ENCODE measurements at places on chromosomes 6 and 20.

- no peak for DNase-seq
These were observed 23.7 kb upstream of the PDE10A start for GRCh38 chr6:165686596-165687365.

DNA sequence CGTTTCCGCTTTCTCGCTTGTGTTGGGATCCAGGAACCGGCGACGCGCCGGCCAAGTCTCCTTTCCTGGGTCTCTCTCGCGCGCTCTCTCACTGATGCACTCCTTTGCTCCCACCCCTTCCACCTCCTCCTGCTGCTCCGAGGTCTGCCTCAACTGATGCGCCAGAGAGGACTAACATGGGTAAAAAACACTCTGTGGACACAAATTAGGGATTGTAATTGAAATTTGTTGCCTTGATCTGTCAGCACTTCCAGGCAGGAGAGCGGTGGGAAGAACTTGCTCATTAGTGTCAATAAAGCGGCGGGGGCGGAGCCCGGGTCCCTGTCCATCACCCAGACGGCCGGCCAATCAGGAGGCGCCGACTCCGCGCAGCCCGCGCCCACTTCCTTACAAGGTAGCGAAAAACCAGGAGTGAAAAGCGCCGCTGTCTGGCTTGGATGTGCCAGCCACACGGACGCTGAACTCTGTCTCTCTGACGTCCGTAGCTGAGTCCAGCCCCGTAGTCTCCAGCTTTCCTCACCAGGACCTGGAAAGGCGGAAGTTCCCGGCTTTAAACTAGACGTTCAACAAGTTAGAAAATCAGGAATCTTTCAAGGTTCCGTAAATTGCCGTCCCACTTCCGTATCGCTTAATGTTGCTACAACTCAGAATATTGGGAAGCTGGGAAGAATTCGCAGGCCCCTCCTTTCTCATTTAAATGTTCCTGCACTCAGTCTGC is at the start of gene TBX18:
Gene TBX18 (minus strand): TSS at position 267 of the 718 bp plus-strand sequence. CDS start 417 bp downstream, outside the sequence.
- DNase-seq: peak; percentile 42

GRCh38 chr6:32974016-32974333 is 5.6 kb downstream of the BRD2 start:
- peak; percentile 18 for DNase-seq

GRCh38 chr6:90425161-90425641 is 128.6 kb upstream of the BACH2 start:
- DNase-seq: no peak

DNA sequence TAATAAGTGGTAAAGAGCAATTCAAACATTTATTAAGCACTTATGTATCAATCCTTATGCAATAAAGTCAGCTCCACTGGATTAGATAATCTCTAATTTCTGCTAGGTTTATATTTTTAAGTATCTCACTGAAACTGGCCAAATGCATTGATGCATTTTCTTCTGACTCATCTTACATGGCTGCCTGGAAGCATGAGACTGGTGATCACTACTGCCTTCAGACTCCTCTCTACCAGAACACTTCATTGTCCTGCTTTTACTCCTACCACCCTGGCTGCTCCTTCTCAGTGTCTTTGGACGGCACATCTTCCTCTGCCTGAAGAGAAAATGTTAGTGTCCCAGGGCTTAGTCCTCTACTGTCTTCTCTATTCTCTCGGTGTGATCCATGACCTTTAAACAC is 7.4 kb downstream of the CEP85L start:
- DNase-seq: no peak

DNA sequence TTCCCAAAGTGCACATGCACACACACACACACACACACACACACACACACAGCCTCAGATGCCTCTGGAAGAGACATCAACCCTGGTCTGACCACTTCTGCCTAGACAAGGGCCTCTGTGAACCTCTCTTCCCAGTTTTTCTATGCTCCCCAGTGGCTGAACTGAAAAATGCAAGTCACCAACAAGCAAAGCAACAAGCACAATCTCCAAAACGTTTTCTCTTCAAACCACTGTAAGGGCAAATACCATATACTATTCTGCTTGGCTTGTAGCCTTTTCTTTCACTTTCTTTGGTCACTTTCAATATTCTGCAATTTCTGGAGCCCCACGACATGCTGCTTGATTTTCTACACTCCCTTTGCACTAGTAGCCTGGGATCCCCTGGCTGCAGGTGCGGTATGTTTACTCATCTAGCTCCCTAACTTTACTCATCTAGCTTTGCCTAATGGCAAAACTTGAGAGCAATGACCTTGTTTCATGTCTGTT is 121.4 kb upstream of the DST start:
- no peak for DNase-seq

DNA sequence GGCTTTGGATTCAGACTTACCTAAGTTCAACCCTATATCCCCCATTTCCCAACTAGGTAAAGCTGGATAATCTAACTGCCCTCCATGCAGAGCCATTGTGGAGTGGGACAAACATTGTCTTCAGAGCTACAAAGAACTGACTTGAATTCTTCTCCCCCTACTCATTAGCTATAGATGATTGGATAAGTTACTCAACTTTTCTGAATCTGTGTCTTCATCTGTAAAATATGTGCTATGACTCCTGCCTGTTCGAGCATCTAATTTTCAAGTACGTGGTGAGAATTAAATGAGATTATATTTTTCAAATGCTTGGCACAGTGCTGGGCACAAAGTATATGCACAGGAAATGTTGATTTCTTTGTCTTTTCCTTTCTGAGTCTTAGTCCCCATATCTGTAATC is 240.3 kb upstream of the TCF21 start:
- no peak for DNase-seq

DNA sequence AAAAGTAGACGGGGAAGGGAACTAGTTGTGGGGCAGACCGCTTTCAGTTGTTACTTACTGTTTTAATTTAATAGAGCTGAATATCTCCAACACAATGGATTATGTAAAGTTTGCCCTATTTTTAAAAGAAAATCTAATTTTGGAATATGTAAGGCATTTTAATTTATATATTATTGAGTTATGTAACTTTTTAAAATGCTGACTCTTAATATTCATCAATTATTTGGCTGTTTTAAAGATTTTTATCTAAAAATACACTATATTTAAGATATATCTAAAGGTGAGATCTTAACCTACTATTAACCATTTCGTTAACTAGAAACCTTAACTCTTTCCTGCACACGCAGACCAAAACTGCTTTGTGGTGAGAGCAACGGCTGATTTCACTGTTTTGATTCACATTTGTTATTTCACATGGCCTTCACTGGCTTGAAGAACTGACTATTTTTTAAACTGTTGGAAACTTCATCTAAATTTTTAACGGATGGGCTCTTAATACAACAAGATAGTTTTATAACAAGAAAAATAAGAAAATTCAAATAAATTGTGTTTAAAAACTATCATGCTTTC is 87.9 kb downstream of the HUS1B start:
- no peak for DNase-seq

- DNase-seq: no peak
These were observed 8.3 kb upstream of the TIAM2 start for GRCh38 chr6:154986787-154987235.

DNA sequence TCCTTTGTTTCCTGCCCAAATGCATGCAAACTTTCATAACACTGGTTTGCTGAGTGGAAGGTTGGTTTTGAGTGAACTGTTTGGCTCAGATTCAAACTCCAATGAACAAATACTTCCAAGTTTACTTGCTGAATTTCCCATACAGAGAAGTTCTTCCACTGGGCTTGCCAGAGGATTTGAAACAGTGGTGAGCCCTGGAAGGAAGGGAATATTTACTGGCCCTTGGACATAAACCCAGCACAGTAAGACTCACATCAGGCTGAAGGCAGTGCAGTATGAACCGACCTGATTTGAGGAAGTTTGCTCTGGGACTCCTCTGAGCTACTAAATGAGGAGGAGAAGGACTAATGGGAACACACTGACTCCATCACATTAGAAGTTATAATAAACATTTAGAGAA is 3.8 kb downstream of the TRAF3IP2 start:
- no peak for DNase-seq

- DNase-seq: no peak
These were observed 216.1 kb downstream of the COL9A1 start for GRCh38 chr6:70086806-70087205.

GRCh38 chr6:150266963-150267685 is 101.7 kb upstream of the IYD start:
- DNase-seq: no peak

DNA sequence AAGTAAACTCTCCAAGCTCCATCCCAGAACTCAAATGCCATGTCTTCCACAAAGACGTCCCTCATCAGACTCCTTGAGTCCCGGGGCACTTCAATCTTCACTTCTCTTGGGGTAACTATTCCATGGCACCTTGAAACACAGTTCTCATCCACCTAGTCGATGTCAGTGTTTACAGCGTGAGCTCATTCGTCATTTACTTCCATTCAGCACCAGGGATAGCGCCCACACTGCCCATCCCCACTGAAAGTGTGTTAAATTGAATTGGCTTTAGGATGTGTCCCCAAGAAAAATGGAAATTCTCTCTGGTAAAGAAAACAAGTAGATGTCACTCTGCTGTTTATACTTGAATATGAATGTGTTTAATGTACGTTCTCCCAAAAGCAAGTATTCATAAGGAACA is 31.3 kb downstream of the KCNK15 start:
- DNase-seq: no peak

DNA sequence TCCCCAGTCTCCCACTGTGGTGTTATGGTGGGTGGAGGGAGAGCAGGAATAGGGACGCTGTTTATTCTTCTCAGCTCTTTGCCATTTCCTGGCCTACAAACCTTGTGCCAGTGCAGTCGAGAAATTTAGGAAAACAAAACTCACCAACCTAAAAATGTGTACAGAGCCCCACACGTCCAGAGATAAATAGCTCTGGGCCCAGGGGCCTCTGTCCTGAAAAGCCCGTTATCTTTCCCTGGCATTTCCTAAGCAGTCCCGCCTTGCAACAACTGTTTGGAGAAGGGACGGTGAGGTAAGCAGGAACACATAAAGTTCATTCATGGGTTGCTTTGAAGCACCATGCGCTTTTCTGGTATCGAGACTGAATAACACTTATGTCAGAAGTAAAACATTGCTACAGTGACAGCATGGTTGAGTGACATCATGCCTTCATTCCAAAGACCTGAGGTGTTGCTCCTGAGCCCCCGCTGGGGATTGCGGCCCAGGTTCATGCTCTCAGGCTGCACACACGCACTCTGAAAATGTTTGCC is 80.1 kb upstream of the NXT1 start:
- DNase-seq: no peak

DNA sequence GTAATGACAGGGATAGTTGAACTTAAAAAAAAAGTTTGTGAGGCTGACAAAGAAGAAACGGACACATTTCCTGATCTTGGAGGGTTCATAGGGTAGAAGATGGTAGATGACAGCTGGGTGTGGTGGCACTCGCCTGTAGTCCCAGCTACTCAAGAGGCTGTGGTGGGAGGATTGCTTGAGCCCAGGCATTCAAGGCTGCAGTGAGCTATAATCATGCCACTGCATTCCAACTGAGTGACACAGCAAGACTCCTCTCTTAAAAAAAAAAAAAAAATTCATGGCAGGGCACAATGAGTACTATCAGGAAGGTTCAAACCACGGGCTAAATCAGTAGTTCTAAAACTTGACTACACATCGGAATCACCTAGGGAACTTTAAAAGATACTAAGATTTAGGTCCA is 2.0 kb upstream of the MICA start:
- DNase-seq: no peak

DNA sequence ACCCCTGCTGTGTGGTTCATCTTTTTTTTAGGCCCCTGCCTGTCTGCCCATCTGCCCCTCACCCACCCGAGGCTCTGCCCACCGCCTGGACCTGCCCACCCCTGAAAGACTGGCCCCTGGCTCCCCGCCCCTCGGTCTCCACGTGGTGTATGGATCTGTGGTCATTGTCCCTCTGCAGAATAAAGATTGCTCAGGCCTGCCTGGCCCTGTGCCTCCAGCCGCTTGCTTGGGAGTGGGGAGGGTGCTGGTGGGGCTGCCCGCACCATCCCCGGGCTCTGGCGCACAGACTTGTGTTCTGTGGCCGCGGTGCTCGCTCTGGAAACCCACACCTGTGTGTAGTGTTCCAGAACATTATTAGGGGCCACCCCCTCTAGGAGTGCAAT is 1.6 kb downstream of the MAP1LC3A start:
- DNase-seq: no peak

DNA sequence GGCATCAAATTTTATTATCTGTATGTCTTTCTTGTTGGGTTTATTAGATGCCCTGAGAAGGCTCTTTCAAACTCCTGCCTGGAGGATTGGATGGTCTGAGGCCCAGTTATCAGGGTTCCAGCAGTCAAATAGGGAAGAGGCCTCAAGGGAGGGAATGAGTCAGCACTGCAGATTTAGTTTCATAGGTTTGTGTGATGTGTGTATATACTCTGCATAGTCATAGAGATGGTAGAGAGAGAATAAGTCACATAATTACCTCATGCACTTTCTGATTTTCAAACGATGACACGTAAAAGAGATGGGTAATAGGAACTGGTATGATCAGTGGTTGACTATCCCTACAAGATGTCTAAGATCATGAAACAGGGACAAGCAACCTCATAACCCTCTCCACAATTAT is 82.1 kb downstream of the ADAT2 start:
- peak; percentile 30 for DNase-seq

- DNase-seq: no peak
These were observed 72.2 kb downstream of the CNBD2 start for GRCh38 chr20:36040571-36040970.

DNA sequence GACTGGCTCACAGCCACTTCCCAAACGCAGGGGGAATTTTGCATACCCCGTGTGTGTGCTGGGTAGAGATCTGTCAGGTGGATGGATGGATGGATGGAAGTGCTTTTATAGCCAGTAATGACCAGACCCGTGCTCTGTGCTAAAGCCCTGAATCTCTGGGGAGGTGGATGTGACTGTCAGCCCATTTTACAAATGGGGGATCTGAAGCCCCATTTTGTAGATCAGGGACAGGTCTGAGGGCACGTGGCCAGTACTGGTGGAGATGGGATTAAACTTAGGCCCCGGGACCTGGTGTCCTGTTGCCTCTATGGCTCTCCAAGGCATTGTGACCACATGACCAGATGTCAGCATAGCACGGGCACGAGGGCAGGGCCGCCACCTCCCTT is 38.2 kb upstream of the ZBP1 start:
- DNase-seq: no peak

DNA sequence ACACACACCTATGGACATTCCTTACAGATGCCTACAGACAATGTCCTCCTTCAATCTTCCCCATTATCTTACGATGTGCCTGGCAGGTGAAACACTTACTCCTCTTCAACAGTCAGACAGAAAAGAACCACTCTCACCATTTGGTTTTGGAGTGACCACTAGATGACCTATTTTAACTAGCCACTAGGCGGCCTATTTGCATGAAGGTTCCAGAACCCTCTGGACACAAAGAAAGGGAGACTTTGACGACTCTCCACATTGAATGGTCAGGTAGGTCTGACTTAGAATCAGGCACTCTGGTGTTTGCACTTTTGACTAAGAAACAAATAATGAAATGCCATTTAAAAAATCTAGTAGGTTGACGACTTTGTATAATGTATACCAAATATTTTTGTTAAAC is 42.0 kb downstream of the PNLDC1 start:
- no peak for DNase-seq

DNA sequence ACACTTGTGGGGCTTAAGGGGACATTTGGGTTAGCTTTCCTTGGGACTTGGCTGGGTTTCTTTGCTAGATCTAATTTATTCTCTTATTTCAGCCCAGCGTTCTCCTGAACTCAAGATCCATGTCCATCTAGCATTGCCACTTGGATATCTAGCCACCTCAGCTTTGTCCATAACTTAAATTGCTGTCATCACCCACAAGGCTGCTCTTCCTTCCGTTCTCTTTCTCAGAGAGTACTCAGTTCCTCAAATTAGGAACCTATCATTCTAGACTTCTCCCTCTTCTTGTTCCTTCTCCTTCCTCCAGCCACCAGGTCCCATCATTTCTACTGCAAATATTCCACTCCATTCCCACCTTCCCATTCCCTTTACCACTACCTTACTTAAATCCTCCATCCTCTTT is 4.3 kb downstream of the SMIM26 start:
- no peak for DNase-seq
